HAP-1 (cell line): ENCODE measurements at places on chromosomes 6 and 20.

GRCh38 chr6:5814116-5814515, 192.6 kb downstream of the NRN1 start:
- no peak for DNase-seq

GRCh38 chr6:167420858-167421766, 96.2 kb downstream of the TTLL2 start:
- DNase-seq, result no peak

DNA sequence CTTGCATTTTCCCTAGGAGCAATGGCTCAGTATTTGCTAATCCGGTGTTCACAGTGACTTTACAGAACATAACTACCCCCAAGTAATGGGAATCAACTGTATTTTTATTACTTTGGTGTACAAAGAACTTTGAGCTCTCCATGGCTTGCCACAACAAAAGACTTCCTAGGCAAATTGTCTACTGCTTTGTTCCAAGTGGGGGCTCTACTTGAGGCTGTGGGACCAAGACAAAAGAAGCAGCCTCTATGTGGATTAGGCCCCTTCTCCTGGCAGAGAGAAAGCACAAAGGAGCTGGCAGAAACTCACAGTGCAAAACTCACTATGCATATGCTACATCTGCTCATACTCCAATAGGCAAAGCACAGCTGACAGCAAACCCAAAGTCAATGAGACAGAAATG, 853 bp downstream of the WFDC8 start:
- peak; percentile 99 for DNase-seq

DNA sequence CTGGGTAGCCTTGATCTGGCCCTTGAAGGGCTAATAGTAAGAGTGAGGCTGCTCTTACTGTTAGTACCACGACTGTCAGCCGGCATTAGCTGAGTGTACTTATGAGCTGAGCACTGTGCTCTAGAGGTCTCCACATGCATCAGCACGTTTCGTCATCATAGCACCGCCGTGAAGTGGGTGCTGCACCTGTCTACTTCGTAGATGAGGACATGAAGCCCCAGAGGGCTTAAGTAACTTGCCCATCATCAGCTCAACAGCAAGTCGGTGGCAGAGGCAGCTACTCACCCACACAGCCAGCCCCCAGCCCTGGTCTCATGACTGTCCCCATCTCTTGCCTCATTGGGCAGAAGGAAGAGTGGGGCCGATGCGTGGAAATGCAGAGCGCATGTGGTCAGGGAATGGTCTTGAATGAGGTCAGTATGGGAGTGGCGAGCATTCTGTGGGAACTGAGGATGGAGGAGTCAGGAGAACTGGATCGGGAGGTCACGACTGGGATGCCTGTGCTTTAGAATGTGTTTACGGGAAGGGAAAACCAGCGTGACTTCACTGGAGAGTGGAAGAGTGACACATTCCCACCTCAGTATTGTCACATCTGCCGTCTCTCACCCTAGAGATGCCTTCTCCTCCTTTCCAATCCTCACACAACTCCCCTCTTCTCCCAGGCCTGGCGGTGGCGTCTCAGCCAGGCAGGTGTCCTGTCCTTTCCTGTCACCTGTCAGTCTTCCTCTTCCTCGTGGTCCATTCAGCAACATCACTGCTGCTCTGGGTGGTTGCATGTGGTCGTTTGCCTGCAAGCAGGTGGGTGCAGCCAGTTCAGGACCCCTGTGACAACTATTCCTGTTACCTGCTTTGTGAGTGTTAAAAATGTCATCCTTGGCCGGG, 6.0 kb downstream of the SYTL3 start:
- no peak for DNase-seq

- DNase-seq, result no peak
Measured at GRCh38 chr6:34924831-34925625, 36.0 kb downstream of the ANKS1A start.

- DNase-seq, result no peak
Measured at GRCh38 chr6:80433010-80433672, 326.7 kb downstream of the BCKDHB start.

GRCh38 chr6:116326181-116326671, 44.5 kb upstream of the DSE start:
- no peak for DNase-seq

GRCh38 chr20:19981031-19981451, 36.1 kb upstream of the NAA20 start:
- DNase-seq, result no peak

GRCh38 chr20:56004007-56004406, 1.3 kb downstream of the CBLN4 start:
- DNase-seq, result no peak

- no peak for DNase-seq
Measured at GRCh38 chr6:7048894-7049293, 58.9 kb upstream of the RREB1 start.

GRCh38 chr20:12252793-12253192, 335.1 kb downstream of the BTBD3 start:
- DNase-seq, result no peak
